HFF-Myc (cell line): ENCODE measurements at places on chromosomes 6 and 20.

DNA sequence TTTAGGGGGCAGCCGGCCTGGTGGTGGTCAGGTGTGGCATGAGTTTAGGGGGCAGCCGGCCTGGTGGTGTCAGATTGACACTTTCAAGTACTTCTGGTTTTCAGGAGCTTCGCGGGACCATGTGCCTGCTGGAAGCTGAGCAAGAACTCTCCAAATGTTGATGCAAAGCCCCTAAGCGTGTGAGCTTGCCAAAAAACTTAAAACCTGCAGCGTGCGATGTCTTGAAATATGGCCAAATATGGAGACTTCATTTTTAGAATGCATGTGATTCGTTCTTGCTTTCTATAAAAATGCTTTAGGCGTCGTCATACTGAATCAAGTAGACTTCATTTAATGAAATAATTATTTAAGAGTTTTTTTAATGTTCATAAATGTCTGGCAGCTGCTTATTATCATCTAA is 149.4 kb downstream of the SMOC2 start:
- DNase-seq = no peak

GRCh38 chr20:52033313-52033712 is 158.3 kb downstream of the ZFP64 start:
- DNase-seq = no peak

- DNase-seq = peak; percentile 84
Observed at GRCh38 chr6:116556065-116556464, 2.5 kb downstream of the CALHM4 start.

DNA sequence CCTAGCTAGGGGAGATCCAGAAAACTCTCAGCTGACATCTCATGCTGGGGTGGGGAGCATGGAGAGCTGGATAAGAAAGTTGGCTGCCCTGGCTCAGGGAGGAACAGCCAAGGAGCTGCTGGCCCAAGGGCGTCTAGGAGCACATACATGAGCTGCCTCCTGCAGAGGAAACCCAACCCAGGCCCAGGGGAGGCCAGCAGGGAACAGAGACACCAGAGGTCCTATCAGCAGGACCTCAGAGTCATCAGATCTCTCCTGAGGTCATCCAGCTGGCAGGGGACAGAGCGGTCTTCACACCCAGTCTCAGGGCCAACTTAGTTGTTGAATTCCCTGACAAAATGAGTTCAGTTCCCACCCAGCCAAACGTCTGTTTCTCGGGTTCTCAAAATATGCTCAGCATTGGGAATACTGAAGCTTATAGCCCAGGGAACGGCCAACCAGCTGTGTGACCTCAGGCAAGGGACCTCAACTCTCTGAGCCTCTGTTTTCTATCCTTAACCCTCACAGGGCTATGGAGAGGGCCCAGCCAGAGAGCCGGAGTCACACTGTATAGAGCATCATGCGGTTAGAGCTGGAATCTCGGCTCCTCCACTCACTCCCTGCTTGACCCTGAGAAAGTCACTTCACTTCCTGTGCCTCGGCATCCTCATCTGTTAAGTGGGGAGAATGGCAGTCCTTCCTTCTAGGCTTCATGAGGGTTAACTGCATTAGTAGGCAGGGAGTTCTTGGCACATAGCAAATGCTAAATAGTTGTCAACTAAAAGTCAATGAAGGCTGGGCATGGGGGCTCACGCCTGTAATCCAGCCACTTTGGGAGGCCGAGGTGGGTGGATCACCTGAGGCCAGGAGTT is 13.8 kb downstream of the ADA start:
- no peak for DNase-seq

DNA sequence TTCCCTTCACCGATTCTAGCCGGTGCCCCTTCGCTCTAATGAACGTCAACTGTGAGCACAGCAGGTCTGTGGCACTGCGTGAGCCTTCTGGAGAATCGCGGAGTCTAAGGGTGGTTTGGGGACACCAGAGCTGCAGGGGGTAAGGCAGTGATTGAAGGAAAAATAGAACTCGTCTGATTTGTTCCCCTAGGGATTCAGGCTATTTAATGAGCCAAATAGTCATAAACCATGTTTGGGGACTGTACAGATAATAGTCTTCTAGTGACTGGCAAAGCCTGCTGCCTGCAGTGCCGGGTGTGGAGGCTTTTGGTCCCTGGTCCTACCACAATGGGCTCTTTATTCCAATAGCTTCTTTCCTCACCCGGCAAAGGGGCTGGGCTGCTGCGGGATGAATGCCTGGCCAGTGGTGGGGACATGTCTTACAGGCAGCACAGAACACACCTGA is 11.1 kb upstream of the NTSR1 start:
- DNase-seq = no peak

GRCh38 chr6:169020821-169021220 is 232.8 kb downstream of the THBS2 start:
- no peak for DNase-seq

GRCh38 chr20:2255926-2256531 is 39.8 kb upstream of the TGM3 start:
- no peak for DNase-seq

DNA sequence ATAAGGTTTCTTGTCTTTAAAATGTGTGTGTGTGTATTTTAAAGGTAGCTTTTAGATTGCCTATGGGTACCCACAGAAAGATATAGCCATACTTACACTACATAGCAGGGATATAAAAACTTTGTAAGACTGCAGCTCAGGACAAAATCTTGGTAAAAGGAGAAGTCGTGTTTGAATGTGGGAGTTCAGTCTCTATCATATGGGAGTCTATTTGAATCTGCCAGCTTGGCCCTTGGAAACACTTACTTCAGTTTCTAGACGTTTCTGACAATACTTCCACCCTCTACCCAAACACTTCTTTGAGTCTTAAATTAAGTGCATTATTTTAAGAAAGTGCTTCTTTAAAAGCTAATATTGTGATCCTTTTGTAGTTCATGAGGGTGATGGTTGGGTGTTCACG is 155.7 kb downstream of the CARMIL1 start:
- no peak for DNase-seq

- no peak for DNase-seq
Observed at GRCh38 chr20:40683221-40683893, 5.7 kb downstream of the MAFB start.

DNA sequence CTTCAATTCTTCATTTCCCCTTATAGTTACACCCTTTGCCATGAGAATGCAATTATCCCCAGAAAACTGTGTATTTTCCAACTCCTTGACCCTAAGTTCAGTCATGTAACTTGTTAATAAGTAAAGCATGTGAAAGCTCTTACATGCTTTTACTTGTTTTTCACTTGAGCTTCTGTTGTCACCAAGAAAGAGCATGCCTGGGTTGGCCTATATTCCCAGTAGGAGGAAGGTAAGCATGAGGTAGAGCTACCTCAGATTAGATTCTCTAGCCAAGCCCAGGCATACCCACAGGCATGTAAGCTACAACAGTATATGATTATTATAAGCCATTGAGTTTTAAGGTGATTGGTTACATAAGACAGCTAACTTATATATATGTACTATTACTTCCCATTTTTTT is 101.7 kb upstream of the SMLR1 start:
- no peak for DNase-seq

GRCh38 chr6:4870821-4871494 is 94.8 kb downstream of the CDYL start:
- DNase-seq = peak; percentile 17

- DNase-seq = peak; percentile 7
Observed at GRCh38 chr20:23782366-23782983, 31.7 kb upstream of the CST1 start.

GRCh38 chr20:53355790-53356189 is 237.8 kb downstream of the ZNF217 start:
- DNase-seq = no peak

GRCh38 chr6:42029062-42029685 is 21.1 kb upstream of the TAF8 start:
- DNase-seq = no peak

- DNase-seq = peak; percentile 35
Observed at GRCh38 chr20:31652917-31653396, 15.2 kb downstream of the COX4I2 start.

DNA sequence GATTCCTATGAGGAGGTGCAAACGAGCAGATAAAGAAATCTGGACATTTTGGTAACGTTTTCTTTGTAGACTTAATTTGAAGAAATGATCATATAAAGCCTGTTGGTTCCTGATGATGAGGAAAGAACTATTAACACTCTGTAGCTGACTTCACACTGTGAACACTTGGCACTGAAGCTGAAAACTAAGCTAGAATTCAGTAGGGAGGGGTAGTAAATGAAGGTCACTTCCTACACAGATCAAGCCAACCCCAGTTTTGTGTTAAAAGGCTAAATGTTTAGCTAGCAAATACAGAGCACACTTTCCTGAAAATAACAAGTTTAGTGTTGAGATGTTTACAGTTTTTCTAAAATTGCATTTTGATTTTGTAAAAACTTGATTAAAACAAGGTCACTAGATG is 296.2 kb upstream of the PRDM1 start:
- DNase-seq = no peak

- DNase-seq = no peak
Observed at GRCh38 chr20:36360429-36360828, 54.3 kb downstream of the DLGAP4 start.

DNA sequence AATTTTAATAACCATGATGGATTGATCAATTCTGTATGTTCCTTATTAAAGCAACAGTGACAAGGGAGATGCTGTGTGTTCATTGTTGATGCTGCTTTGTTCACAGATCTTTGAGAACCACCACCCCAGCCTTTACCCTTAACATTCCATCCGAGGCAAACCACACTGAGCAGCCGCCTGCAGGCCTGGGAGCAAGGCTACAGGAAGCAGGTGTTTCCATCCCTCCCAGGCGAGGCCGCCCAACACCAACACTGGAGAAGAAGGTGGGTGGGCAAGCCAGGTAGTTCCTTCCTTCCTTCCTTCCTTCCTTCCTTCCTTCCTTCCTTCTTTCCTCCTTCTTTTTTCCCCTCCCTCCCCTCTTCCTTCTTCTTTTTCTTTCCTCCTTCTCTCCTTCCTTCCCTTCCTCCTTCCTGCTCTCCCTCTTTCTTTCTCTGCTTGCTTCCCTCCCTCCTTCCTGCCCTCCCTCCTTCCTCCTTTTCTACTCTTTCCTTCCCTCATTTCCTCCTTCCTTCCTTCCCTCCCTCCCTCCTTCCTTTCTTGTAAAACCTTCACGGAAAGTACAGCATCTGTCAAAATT is 13.7 kb downstream of the TTLL2 start:
- no peak for DNase-seq

DNA sequence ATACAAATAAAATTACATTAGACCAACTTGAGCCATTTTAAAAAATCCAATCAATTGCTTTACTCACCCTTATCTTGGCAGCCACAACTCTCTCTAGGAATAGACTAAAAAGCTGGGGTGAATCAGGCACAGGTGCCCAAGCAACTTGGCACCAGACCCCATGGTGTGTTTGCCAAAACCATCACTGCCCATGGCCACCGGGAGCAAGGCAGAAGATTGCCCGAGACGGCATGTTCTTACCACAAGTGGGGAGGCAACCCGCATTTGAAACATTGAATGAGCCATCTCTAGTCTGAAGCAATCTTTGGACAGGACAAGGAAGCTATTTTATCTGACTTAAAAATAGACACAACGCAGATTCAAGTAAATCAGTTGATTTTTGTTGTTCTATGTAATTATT is 69.0 kb downstream of the SMLR1 start:
- no peak for DNase-seq

- no peak for DNase-seq
Observed at GRCh38 chr6:43945768-43946080, 175.7 kb downstream of the VEGFA start.

DNA sequence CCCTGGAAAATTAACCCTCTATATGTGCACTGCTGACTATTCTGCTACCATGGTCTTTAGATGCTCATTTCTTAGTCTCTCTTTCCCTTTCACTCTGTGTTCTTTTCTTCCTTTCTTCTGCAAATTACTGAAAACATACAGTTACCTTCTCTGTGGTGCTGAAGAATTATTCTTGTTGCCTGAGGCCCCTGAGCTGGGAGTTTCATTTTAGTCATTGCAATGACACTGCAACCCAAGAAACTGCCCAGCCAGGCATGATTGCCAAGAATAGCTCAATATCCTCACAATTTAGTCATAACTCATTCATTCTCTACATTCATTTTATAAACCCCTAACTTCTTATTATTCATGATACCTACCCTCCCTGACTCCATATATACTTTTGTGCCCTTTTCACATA is 245.8 kb upstream of the RAB32 start:
- DNase-seq = no peak

DNA sequence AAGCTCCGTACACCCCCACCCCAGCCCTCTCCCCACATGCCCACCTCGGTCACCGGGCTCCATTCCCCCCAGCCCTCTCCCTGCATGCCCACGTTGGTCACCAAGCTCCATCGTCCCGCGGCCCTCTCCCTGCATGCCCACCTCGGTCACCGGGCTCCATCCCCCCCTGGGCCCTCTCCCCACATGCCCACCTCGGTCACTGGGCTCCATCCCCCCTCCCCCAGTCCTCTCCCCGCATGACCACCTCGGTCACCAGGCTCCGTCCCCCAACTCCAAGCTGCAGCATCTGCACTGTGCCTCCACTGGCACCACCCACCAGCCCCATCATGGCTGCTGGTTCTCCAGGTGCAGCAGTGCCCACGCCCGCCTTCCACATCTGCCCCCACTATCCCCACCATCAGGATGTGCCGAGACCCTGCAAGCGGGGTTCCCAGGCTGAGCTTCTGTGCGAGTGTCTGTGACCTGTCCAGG is 16.8 kb downstream of the TAF4 start:
- DNase-seq = no peak

DNA sequence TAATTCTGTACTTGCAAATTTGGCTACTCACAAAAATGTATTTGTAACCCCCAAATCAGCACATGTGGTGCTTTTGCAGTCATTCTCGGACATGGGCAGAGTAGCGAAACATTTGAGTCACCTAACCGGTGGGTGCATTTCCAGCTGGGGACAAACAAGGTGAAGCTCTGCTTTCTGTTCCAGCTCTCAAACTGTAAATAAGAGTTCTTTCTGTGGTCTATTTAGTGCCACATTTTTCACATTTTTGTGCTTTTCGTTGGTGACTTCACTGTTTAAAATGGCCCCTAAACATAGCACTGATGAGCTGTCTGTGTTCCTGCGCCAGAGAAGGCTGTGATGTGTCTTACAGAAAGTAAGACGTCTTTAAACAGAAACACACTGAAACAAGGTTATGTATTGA is 244.5 kb downstream of the CDC5L start:
- no peak for DNase-seq

- DNase-seq = peak; percentile 26
Observed at GRCh38 chr6:108518714-108519576, 41.8 kb upstream of the FOXO3 start.

- DNase-seq = no peak
Observed at GRCh38 chr6:47203938-47204611, 105.6 kb downstream of the TNFRSF21 start.

- DNase-seq = no peak
Observed at GRCh38 chr6:85241498-85242052, 208.3 kb upstream of the NT5E start.

GRCh38 chr20:13338097-13338661 is 117.1 kb downstream of the ISM1 start:
- no peak for DNase-seq
